ENCODE measurements at places on chromosomes 2 and 18.
A peak's percentile ranks its signal among the peaks of the same experiment; 100 is the strongest.

GRCh38 chr18:35861367-35862118 is 110.9 kb upstream of the RMP24 start:
- no peak for DNase-seq

DNA sequence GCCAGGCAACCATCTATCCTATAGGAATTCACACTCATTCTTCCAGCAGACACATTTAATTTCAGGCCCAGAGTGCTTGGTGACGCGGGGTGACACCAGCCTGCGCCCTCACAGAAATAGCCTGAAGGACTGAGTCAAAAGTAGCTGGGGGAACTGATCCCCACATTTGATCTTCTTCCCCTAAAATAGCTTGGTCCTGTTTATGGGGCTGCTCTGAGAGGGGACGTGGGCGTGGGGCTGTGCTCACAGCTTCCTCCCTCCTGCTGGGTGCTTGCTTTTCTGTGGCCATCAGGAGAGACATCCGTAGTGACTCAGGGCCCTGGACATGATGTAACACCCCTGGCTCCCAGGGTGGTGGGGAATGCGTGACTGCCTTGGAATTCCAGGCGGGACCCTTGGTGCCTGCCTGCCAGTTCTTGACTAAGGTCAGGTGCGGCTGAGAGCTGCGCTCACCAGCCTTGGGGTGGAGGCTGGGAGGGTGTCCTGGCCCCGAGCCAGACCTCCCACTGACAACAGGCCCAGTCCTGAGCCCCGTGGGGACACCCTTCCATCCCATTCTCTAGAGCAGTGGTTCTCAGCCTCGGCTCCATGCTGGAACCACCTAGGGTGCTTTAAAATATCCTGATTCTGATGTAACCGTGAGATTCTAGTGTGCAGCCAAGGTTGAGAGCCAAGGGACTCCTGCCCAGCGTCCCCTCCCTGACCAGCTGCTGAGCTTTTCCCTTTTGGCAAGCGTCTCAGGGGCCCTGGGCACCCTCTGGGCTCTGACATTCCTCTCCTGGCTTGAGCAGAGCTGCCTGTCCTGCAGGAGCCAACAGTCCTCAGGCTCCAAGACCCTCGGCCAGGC is 47.4 kb upstream of the SMAD7 start:
- DNase-seq = peak; percentile 55

GRCh38 chr2:43038696-43039094 is 187.7 kb downstream of the ZFP36L2 start:
- DNase-seq = no peak

- DNase-seq = no peak
Observed at GRCh38 chr18:29305516-29305915, 1128.6 kb upstream of the CDH2 start.

DNA sequence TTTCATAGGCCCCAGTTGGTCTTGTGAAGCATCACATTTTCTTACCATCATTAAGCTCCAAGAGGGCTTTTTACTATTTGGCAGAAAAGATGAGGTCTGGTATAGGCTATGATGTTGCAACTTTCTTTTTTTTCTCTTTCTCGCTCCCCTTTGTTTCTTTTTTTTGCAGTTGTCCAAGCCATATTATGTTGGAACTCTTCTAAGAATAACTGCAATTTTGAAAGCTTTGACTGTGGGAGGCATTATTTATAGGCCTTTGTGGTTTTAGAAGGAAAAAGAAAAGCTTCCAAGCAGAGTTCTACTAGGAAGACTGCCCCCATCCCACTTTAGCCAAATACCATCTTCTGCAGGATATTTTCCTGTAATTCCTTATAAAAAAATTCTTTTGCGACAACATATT is 571.6 kb downstream of the ARHGAP15 start:
- DNase-seq = no peak

GRCh38 chr2:16650287-16651249 is 15.1 kb downstream of the CYRIA start:
- DNase-seq = no peak

GRCh38 chr2:191806396-191806795 is 40.5 kb downstream of the CAVIN2 start:
- DNase-seq = no peak

DNA sequence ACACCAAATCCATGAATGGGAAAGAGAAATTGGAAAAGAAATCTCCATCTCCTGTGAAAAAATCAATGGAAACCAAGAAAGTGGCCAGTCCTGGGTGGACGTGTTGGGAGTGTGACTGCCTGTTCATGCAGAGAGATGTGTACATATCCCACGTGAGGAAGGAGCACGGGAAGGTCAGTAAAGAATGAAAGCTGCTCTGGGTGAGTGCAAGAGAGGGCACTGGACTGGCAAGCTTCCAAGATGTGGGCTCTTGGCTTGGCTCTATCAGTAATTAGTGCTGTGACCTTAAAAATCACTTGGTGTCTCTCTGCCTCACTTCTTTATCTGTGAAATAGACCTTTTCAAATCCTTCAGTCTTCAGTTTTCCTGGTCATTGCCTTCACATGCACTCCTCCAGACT is 89.0 kb downstream of the ZNF532 start:
- DNase-seq = no peak

DNA sequence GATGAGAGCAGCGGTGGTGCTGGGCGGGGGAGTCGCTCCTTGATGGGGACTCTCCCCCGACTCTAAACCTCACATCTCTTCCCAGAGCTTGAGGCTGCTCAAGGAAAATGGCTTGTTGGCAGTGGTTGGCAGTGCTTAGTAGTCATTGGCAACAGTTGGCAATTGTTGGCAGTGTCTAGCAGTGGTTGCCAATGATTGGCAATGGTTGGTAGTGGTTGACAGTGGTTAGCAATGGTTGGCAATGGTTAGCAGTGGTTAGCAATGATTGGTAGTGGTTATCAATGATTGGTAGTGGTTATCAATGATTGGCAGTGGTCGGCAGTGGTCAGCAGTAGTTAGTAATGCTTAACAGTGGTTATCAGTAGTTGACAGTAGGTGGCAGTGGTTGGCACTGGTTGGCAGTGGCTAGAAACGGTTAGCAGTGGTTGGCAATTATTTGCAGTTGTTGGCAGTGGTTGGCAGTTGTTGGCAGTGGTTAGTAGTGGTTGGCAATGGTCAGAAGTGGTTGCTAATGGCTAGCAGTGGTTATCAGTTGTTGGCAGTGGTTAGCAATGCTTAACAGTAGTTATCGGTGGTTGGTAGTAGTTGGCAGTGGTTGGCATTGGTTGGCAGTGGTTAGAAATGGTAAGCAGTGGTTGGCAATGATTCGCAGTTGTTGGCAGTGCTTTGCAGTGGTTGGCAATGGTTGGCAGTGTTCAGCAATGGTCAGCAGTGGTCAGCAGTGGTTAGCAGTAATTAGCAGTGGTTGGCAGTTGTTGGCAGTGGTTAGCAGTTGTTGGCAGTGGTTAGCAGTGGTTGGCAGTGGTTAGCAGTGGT is 85.4 kb upstream of the OTOS start:
- no peak for DNase-seq

GRCh38 chr2:9256147-9256546 is 49.5 kb downstream of the ASAP2 start:
- no peak for DNase-seq

DNA sequence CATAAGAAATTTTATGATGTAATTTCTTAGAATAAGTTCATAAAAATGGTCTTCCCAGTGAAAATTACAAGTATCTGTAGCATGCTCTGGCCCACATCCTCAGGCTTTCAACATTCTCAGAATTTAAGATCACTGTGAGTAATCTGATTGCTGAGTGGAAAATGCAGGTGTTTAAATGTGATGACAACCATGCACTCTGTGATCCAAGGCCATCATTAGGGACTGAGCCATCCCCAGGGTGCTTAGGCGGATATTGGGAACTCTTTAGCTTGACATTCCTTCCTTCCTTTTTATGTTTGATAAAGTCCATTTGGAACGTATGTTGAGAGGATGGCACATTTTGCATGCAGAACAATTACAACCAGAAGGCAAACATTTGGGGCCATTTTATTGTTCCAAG is 95.5 kb downstream of the ARL4C start:
- no peak for DNase-seq

DNA sequence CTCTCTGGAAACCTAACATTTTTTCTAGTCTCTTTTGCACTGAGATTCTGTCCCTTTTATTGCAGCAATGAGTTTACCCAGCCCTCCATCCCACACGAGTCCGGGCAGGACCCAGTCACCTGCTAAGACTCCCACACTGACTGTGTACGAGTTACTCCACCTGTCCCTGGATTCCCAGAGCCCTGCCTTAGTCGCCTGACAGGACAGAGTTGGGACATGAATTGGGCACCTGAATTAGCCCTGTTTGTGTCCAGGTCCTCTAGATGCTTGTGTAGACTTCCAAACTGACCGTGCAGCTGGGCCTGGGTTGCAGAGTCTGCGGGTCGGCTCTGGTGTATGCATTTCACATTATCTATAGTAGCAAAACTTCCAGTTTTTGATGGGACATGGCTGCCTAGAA is 238.7 kb downstream of the VAPA start:
- DNase-seq = no peak

DNA sequence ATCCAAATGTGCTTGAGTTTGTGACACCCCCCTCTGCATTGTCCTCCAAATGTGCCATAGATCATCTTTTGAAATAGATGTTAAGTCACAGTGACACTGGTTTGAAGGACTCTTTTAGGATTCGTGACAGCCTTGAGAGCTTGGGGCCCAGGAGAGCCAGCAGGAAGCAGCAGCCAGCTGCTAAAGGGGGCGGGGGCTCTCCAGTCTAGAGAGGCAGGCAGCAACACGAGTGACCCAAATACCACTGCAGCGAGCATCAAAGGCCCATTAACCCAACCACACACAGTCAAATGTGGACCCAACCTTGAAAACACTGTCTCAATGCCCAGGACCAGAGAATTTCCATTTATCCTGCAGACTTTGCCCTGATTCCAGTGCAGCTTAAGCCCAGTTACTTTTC is 75.6 kb downstream of the ZBTB7C start:
- DNase-seq = no peak

- no peak for DNase-seq
Observed at GRCh38 chr2:164114937-164115336, 379.1 kb upstream of the FIGN start.

GRCh38 chr18:69175681-69176080 is 225.0 kb upstream of the DOK6 start:
- DNase-seq = no peak

DNA sequence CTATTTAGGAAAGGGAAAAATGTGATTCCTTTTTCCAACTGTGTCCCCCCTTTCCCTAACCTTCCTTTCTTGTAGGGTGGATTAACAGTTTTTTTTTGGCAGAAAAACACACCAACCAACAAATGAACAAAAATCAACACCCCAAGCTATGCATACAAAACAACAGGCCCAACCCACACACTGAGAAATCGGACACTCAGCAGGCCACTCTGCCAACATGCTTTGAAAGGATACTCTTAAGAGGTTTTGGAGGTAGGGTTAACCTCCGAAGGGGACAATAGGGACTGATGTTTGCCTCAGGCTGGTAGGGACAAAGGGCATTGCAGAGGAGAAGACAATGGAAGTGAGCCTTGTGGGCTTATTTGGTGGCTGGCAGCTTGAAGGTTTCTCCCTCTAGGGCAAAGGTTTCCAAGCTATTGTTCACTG is 33.1 kb upstream of the POLE4 start:
- no peak for DNase-seq

DNA sequence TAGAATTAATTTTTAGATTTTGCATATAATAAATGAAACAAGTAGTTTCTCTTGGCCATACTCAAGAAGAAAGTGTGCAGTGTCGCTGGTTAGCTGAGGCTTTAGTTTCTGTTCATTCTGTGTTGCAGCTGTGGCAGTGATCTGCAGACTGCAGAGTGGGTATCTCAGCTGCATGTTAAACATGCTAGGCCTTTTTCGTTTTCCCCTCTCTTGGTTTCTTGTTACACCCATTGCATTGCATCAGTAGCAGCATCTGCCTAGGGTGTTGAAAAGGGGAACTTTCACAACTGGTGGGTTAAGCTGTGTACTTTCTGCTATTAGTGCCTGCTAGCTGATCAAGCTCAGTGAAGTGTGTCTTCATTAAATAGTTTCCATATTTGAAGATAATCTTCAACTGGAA is 51.3 kb downstream of the ACSL3 start:
- DNase-seq = no peak

DNA sequence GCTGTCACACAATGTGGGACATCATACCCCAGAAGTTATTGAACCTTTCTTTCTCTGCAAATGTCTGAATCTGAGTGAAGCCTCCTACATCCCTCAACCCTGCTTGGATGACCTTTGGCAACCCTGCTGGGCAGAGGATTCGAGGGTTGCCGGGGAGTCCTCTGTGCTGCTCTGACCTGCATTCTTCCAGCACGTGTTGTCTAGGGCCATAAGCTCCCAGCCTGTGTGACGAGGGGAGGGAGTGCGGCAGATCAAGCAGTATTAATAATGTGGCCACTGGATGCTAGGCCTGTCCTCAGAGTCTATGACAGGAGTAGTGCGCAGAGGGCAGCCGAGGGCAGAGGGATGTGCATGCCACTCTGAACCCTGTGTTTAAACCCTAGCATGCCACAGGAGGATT is 58.8 kb downstream of the RPL37A start:
- no peak for DNase-seq

GRCh38 chr2:111068435-111069058 is 52.2 kb upstream of the BCL2L11 start:
- peak; percentile 73 for DNase-seq

DNA sequence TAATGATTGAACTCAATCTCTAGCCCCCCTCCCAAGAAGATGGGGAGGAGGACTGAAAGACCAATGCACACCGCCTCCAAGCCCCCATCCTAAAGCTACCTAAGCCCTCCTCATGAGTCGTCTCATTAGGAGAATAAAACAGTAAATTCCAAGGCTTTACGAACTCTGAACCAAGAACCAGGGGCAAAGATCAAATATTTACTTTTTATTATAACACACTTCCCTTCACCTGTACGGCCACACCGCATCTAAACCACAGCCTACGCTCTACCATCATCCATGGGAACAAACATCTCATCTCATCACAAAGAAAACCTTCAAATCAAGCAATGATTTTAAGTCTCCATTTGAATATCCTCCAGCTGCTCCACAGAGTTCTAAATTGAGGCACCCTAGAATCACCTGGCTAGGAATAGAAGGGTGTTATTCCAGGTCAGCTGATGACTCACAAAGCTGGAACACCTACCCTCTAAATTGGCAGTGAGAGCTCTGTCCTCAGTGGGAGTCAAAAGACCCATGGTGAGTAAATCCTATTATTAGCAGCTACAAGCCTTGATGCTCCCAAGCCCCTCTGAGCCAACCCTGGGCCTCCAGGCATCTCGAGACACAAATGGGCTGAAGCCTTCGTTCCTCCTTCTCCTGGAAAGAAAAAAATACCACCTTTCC is 45.6 kb upstream of the BZW1 start:
- DNase-seq = no peak

DNA sequence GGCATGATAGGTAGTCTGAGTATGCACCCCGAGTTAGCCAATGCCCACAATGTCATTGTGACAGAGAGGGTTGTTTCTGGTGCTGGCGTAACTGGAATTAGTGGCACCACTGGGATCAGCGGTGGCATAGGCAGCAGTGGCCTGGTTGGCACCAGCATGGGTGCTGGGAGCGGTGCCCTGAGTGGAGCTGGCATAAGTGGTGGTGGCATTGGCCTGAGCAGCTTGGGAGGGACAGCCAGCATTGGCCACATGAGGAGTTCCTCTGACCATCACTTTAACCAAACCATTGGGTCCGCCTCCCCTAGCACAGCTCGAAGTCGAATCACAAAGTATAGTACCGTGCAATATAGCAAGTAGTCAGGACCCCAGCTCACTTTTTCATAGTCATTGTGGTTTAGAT is 21.6 kb upstream of the DSG4 start:
- DNase-seq = no peak

- DNase-seq = no peak
Observed at GRCh38 chr2:182015334-182016109, 29.9 kb downstream of the PPP1R1C start.

- no peak for DNase-seq
Observed at GRCh38 chr2:126752876-126753275, 96.9 kb downstream of the GYPC start.

Measured in Caco-2 (cell line).